ENCODE measurements at places on chromosomes 6 and 20.
A peak's percentile ranks its signal among the peaks of the same experiment; 100 is the strongest.

DNA sequence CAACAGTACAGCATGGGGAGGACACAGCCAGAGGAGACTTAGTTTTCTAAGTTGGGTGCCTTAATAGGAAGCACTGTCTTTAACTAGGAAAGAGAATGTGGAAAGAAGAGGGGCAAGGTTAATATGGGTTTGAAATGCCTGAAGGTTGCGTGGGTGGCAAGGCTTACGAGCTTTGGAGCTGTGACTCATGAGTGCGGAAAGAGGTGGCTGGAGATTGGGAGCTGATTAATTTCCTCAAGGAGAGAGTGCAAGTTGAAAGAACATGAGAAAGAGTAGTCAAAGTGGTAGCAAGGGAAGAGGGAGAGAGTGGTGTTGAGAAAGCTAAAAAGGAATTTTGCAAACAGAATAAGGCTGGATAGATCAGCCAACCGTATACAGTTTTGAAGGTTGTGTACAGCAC, 315.1 kb upstream of the PRND start:
- peak; percentile 77 for DNase-seq

- no peak for DNase-seq
These were observed 46.0 kb upstream of the TAGAP start for GRCh38 chr6:159090530-159091480.

DNA sequence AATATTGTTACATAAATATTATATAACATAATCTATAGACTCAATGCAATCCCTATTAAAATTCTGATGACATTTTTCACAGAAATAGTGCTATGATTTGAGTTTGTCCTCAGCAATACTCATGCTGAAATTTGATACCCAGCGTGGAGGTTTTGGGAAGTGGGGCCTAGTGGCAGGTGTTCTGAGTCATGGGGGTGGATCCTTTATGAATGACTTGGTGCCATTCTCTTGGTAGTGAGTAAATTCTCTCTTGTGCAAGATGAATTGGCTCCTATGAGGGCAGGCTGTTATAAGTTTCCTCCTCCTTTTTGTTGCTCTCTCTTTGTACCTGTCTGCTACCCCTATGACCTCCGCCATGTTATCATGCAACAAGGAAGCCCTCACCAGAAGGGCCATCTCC, 65.8 kb downstream of the SHPRH start:
- no peak for DNase-seq

DNA sequence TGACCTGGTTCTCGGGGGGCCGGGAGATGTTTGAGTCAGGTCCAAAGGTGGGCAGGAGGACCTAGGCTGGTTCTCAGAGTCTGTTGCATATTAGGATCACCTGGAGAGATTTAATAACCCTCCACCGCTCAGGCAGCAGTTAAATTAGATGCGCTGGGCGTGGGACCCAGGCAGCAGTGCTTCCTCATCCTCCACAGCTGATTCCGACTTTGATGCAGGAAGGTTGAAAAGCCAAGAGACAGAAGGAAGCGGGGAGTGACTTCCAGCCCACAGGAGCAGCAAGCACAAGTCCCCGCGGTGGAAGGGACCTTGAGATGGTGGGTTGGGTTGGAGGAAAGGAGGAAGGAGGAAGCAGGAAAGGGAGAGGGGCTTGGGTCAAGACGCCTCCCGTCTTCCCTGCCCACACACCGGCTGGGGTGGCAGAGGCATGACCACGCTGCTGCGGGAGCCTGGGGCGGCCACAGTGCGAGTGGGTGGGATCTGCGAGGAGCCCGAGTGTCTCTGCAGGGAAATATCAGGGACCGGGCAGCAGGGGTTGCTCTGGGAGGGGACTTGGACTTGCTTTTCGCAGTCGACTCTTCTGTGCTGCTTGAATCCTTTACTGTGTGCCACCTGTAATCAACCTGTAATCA, 146.0 kb downstream of the PHACTR3 start:
- no peak for DNase-seq

GRCh38 chr6:137903933-137904821, 37.1 kb downstream of the TNFAIP3 start:
- DNase-seq: peak; percentile 50

GRCh38 chr6:31737991-31738979, 1.5 kb upstream of the MSH5 start:
- peak; percentile 78 for DNase-seq

DNA sequence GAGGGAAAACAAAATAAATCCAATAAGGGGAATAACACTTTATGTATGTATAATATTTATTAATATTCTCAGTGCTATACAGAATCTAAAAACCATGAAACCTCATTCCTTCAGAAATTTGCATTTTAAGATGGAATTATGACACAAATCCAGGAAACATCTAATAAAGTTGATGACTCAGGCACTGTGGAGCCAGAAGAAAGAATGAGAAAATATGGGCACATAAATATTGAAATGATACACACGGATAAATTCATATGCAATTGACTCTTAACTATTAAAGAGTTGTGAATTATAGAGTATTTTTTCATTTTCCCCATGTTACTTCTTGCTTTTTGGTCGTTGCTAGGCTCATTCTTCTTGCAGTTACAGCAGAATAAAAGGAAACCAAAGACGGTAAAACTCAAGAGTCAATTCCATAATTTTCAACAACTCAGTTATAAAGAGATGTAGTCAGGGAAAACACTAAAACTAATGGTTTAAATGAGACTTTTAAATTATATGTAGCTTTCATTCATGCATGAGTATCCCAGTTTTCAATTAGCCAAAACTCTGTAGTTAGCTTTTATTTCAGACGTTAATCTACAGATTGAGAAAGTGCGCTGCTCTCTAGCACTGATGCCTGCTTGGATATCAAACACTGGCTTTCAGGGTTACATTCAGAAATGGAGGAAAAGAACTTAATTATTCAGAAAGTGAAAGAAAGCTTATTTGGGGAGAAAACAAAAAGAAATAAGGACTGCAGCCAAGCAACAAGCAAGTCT, 95.4 kb downstream of the ADGRB3 start:
- DNase-seq: no peak

DNA sequence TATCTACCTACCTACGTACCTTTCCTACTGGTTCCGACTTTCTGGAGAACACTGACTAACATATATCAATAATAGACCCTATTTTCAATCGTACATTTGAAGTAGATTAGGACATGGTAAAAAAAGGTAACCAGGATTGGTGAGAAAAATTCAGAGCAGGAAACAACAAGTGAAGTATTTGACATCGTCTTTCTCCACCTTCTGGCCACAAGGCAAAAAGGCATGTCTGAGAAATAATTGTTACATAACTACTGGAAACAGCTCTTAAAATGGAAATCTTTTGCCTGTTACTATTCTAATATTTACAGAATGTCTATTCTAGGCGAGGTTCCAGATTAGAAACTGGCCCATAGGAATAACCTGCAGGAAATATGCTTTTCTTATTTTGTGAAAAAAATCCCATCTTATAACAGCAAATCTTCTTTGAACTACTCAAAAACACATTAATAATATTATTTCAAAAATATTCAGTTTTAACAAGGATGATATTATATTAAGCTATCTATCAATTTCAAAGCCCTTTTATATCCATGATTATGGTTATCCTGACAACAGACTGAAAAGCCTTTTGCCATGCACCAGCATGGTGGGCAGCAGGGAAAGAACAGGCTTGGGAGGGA, 80.8 kb downstream of the RCAN2 start:
- peak; percentile 30 for DNase-seq

DNA sequence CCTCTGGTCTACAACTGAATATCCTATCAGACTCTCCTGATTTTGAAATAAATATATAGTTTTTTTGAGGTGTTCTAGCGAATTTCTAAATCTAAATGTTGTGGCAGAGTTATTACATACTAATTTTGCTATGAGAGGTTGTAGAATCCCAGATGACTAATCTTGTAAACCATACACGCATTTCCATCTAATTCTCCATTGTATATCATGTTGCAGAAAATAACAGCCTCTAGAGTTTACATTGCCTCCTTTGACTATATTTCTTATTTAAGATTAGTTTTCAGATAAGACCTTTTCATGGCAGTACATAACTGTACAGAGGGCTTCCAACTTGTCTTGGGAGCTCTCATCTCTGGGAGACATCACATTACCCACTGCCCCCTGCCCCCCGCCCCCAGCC, 22.9 kb downstream of the PTPN1 start:
- DNase-seq: peak; percentile 42

- no peak for DNase-seq
These were observed 15.8 kb downstream of the KCNK15 start for GRCh38 chr20:44761423-44761822.

DNA sequence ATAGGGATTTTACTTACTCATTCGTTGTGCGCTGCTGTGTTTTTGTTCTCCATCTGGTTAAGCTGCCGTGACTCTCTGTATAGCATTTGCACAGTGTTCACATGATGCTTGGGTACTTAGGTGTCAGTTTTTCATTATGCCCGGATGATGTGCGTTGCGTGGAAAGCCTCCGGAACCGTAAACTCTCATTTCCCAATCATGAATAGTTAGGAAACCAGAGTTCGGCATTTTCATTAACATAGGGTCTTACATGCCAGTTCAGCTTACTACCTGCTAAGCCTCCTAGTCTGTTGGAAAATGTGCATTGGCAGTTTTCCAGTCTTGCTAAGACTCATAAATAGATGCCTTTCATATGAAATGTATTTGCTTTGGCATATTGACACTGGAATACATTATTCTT, 483.4 kb upstream of the FLRT3 start:
- no peak for DNase-seq

DNA sequence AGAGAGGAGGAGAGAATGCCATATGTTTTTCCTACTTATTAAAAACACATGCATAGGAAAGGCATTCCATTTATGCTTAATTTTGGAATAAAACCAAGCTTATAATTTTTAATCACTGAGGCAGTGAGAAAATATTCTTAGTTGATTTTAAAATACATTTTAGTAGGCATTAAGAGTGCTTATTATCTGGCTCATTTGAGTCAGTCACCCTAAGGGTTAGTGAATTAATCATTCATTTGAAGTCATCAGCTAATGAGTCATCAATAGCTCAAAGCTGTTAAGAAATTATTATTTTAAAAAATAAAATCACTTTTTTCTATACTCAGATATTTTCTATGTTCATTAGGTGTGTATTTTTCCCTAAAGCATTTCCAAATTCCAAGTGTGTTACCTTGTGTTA, 81.6 kb downstream of the TMEM200A start:
- DNase-seq: no peak

DNA sequence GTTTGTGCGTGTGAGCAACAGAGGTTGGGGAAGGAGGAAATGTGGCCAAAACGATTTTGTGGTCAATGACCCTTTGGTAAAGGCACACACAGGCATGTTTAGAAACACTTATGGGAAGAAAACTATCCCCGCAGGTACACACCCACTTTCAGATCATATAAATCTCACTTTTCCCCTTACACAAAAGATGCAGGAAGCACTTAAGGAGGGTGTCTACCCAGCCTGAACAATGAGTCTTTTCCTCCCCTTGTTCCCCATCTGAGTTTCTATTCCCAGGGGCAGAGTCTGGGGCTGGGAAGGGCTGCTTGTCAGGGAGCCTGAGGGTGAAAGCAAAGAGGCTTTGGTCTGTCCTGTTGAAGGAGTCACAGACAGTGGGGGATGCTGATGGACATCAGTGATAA, 193.2 kb upstream of the SALL4 start:
- no peak for DNase-seq

GRCh38 chr6:87806099-87806498, 104.1 kb upstream of the AKIRIN2 start:
- DNase-seq: no peak

- no peak for DNase-seq
These were observed 96.7 kb downstream of the L3MBTL3 start for GRCh38 chr6:130115036-130115435.

DNA sequence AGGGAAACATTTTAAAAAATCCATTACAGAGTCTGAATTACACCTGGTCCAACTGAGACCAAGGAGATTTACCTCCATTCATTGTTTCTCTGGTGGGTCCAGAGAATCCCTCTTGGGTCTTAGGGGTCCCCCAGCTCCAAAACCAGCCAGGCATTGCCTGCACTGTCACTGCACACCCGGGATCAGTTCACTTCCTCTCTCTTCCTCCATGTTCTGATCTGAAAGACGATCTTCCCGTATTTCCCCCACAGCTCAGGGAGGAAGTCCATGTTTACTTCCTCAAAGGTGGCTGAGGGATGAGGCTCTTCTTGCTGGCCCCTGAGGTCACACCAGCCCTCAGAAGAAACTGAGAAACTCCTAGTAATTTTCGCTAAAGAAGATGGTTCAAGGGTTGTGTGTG, 159.7 kb downstream of the BMP7 start:
- DNase-seq: no peak

GRCh38 chr6:33147807-33148666, 44.2 kb downstream of the COL11A2 start:
- DNase-seq: peak; percentile 42

DNA sequence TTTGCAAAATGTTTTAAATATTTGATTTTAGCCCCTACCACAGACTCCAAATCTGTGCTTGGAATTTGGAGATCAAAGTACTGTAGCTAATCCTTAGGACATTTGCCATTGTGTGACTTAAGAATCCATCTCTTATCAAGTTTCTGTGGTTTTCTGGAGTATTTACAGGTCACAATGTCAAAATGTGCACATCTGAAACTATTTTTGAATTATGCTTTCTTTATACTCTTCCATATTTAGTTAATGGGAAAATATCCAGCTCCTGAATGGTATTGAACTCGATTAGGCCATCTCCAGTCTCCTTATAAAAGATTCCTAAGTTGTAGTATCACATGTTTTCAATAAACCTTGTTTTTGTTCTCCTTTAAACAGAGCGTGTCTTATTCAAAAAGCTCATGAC, 162.5 kb downstream of the KHDC1L start:
- DNase-seq: peak; percentile 17

DNA sequence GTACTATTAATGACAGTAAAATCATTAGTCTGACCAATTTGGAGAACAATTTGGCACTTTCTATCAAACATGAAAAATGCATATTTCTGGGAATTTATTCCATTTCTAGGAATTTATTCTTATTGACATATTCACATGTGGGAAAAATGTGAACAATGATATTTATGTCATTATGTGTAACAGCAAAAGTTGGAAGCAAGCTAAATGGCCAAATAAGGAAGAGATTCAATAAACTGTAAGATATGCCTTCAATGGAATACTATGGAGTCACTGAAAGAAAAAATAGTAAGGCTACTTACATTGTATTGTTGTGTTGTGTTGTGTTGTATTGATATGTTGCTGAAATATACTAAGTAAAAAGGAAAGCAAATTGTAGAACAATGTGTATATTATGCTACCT, 100.5 kb upstream of the EDN1 start:
- no peak for DNase-seq

DNA sequence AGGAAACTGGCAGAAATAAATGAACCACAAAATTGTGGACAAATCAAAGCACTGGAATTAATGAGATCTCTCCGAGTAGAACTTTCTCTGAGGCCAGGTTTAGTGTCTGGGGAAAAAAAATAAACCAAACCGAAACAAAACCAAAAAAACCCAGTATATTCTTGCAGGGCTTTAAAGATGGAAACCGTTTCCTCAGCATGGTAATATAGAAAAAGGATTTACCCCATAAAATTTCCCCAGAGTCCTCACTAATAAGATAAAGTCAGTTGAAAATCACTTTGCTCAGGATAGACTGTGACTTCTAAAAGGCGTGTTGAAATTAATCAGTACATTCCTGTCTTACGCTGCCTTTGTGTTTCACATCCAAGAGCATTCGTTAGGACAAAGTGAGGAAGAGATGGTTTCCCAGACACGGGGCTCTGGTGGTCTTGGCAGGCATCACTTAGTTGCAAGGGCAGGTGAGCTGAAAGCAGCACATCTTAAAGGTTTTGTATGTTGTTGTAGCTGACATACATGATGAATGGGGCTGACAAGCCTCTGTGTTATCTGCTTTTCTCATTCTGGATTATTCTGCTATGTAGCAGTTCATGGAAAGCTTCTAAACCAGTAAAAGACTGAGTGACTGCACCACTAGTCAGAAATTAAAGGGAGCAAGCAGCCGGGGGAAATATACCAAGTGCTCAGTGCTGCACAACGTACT, 85.2 kb upstream of the PRL start:
- DNase-seq: no peak

GRCh38 chr6:106540432-106540831, 88.9 kb downstream of the RTN4IP1 start:
- no peak for DNase-seq

All from HFFc6 (cell line).